Cardiac muscle cell (in vitro differentiated cells and primary cell): ENCODE measurements at places on chromosomes 4 and X. TPM values are rescaled to one million over a fixed set of nuclear protein-coding genes. Genes with fewer than 3 reads are reported as not detected.

FAM184B gene
- 0.10 TPM in 1 of 2 replicates, not detected in the other for polyA plus RNA-seq

ARMCX1 gene
- 32.2 and 45.3 TPM in 2 replicates for polyA plus RNA-seq

DNA sequence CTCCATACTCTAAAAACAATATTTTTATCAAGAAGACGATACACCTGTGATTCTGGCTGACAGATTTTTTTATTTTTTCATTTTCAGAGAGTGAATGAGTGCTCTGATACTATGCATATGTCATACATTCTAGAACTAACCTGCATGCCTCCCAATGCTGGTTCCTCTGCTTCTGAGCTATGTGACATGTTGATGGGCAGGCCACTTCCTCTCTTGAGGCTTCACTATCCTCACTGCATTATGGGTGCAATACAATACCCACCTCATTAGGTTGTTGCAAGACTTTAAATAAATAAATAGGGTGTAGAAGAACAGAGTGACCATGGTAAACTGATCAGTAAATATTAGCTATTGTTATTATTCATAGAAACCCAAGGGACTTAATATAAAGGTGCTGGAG, 408.3 kb downstream of the HNRNPD start:
- no peak for DNase-seq

- DNase-seq, result no peak
Measured at GRCh38 chrX:139199933-139200332, 330.6 kb upstream of the F9 start.

DNA sequence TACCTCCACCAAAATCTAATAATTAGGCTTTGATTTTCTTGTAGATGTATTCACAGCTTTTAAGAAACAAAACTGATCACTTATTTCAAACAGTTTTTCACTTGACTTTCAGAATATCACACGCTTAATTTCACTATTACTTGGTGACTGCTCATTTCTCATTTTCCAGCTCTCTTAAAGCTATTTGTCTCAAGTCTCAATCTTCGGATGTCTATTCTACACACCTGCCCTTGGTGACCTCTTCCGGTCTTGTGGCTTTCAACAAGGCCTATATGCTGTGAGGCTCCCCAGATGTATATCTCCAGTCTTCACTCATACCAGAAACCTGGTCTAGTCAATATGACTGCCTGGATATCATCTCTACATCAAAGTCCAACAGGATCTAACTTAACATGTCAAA, 34.9 kb upstream of the ANXA10 start:
- DNase-seq, result no peak

GRCh38 chr4:174275101-174275500, 8.4 kb downstream of the FBXO8 start:
- no peak for DNase-seq

DNA sequence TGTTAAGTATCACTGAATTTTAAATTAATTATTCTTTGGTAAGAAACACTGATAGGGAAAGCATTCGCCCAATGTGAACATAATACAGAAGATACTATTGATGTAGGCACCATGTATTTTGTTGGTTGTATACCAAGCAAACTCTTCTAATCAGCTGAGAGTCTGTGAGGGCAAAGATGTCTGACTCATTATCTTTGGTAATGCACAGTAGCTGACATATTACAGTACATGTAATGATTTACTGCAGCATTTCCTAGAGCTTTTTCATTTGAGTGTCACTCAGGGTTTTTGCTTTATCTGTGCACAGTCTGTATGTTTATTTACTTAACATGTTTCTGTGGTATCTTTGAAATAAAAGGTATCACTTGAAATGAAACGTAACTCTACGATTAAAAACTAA, 49.2 kb downstream of the CENPVL3 start:
- no peak for DNase-seq

DNA sequence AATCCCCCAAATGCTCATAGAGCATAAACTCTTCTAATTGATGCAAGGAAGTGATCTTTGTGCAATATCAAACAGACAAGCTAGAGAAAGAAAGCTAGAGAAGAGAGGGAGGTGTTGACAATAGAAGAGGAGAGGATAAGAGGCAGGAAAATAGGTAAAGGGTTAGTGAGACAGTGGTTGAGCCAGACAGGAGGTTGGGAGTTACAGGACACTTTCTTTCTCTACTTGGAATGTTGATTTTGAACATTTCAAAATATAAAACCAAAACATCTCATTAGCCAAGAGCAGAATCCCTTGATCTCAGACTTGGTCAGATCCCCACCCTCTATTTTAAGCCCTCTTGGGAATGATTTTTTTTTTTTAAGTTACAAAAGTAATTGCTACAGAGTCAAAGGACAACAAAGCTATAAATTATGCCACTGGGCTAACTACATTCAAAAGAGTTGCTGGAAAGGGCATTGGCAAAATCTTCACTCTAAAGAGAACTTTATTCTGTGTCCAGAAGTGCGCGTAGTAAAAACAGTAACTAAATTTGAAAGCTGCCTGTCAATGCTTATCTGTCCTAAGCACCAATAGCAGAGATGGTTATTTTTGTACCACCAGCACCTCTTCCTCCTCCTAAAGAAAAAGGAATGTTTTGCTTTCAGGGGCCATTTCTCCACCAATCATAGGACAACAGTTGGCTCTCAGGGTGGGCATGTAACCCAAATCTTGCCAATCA, 133.8 kb downstream of the PDGFC start:
- no peak for DNase-seq

DNA sequence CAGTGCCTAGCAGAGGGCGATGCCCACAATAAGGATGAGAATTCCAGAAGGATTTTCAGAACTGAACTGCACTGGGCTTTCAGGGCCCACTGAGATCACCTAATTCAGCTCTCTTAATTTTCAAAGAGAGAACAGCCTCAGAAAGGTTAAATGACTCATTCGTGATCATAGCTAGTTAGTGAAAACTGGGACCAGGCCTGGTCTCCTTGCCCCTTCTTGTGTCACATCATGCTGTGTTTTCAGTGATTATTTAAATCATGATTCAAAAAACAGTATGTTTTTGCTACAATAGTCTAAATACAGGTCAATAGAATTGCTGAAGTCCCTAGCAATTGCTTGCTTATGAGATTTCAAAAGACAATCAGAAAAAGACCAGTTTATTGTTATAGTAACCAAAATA, 136.4 kb upstream of the PLAC1 start:
- DNase-seq, result no peak
